ENCODE measurements at places on chromosomes 1 and 21.

GRCh38 chr1:47631411-47631995, 193.7 kb downstream of the FOXD2 start:
- no peak for DNase-seq

GRCh38 chr1:22606161-22606560, 30.3 kb upstream of the C1QA start:
- DNase-seq, result no peak

- no peak for DNase-seq
These were observed 42.9 kb upstream of the CD2 start for GRCh38 chr1:116711263-116711840.

GRCh38 chr1:107649023-107649422, 316.0 kb downstream of the VAV3 start:
- no peak for DNase-seq

DNA sequence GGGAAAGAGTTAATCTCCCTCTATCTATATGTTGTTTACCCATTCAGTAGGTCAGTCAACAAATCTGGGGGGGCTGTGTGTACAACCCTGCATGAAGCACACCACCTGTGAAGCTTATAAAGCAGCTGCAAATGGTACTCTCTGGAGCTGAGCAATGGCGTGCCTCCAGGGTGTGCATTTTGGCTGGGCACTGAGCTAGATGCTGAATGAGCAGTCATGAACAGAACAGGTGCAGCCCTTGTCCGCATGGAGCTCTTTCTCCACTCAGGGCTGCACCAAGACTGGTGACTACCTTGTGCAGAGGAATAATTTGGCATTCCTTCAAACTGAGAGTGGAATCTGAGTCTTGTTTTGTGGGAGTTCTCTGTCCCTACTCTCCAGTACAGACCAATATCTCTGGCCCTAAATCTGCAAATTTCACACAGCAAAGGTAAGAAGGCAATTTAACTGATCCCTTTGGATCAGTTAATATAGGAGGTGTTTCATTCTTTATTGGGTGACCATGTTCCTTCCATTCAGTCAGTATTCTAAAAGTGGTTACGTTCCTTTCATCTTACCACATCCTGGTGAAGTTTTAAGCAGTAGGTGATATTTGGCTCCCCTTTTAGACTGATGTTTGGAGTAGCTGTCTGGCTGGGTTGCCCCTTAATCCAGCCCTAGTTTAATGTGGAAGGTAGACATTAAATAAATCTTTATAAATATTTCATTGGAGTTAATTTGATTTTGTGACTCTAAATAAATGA, 76.0 kb downstream of the GPR88 start:
- DNase-seq, result no peak

DNA sequence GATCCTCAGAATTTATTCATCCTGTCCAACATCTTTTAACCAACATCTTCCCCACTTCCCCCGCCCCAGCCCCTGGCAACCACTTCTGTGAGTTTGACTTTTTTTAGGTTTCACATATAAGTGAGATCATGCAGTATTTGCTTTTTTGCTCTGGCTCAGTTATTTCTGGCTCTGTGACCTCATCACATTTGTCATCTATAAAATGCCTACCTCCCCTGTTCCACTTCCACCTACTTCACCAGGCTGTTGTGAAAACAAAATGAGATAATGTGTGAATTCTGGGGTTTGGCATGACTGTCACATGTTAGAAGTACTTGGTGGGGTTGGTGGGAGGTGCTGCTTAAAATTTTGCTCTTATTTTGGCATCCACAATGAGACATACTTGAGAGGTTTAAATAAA, 18.4 kb downstream of the HHAT start:
- no peak for DNase-seq

GRCh38 chr1:232991238-232991637, 40.8 kb downstream of the NTPCR start:
- no peak for DNase-seq

DNA sequence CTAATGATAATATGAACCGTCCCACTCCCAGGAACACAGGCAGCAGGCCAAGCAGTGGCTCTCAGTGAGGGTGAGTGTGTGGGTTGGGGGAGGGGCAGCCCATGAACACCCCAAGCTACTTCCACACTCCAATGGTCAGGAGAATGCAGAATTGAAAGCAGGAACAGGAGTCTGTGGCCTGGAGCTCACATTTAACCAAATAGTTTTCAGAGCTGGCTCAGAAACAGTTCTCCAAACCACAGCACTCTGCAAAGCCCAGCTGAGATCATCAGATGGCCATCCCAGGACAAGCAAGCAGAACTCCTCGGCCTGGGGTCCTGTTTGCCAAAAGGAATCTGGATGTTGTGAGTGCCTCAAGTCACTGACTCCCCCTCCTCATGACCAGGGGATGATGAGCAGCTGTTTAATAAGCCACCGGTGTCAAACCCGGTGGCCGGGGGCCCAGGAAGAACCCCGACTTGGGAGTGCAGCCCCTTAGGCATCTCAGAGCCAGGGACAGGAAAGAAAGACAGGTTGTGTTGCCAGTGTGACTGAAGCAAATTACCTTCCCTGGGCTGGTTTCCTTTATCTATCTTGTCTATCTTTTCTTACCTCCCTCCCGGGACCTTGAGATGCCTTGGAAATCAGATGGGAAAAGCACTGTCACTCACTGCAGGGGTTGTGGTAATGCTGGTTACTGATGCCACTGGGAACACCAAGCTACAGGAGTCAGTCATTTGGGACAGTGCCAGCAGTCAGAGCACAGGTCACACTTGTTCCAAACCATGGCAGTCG, 20.4 kb downstream of the DEGS1 start:
- DNase-seq, result peak; percentile 65

GRCh38 chr1:184866991-184867788, 107.1 kb downstream of the NIBAN1 start:
- DNase-seq, result no peak

DNA sequence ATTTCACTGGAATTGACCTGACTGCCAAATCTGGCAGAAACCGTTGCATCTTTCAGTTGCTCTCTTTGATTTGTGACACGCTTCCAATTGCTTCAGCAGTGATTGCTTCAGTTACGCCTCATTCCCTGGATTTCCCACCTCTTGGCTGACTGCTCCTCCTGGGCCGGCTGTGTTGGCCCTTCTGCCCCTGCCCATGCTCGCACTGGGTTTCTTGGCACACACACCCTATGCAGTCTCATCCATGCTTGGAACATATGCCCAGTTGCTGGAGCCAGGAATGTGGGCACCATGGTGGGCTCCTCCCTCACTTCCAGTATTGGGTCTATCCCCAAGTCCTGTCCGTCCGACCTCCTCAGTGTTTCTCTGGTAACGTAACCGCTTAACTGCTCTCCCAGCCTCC, 2.2 kb upstream of the ZBTB21 start:
- DNase-seq, result peak; percentile 32

DNA sequence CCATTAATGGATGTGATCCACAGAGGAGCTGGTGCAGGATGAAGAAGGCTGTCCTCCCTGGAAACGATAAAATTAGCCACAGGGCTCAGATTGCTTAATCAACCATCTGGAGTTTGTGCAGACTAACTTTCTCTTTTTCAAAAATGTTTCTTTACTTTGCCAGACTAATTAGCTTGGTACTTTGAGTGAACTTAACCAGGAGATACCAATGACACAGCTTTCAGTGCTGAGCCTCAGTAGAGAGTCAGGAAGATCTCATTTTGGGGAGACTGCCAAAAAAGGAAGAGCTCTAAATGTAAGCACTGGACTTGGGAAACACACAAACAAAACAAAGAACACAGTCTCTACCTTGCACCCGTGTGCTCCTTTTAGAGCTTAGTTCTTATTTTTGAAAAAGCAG, 248.1 kb upstream of the DEPDC1 start:
- no peak for DNase-seq

DNA sequence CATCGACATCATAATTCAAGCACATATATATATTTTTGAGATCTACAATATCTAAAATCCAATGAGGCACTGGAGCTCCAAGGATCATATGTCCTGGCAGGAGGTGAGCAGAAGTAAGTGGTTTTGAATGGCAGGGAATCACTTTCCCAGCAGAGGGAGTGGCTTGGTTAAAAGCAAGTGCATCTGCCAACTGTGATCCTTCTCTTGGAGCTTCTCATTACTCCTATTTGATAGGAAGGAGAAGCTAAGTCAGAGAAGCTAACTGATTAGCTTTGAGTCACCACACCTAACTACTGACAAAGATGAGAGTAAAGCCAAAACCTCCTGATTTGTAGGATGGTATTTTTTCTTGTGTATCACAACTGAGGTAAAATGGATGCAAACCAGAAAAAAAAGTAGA, 55.0 kb downstream of the ALG14 start:
- no peak for DNase-seq

DNA sequence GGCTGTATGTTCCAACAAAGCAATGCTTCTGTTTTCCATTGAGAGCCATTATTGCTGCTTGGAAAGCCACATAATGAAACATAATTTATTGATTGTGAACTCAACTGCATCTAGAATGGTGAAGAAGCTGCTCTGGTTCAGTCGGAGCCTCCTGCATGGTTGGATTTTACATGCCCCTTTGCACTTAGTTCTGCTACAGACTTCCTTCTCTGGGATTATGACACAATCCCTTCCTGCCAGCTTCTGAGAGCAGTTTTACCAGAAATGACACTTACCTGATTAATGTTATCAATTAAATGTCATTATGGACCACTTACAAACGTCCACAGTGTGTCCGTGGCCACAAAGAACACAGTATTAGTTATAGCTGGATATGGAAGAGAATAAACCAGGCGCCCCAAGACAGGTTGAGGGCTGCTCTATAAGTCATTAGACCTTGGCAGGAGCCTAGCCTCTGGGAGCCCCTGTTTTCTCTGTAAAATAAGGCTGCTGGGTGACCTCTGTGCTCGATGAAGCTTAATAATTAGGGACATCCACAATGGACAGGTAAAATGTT, 7.0 kb upstream of the CD58 start:
- no peak for DNase-seq
